Brain microvascular endothelial cell (primary cell): ENCODE measurements at places on chromosomes 1 and 21.

GRCh38 chr1:165871311-165872067 lies 44.1 kb downstream of the UCK2 start:
- DNase-seq = peak; percentile 52

GRCh38 chr1:9426291-9426711 lies 113.0 kb upstream of the SLC25A33 start:
- DNase-seq = no peak

GRCh38 chr1:51627672-51628071 lies 10.8 kb downstream of the OSBPL9 start:
- DNase-seq = peak; percentile 60

DNA sequence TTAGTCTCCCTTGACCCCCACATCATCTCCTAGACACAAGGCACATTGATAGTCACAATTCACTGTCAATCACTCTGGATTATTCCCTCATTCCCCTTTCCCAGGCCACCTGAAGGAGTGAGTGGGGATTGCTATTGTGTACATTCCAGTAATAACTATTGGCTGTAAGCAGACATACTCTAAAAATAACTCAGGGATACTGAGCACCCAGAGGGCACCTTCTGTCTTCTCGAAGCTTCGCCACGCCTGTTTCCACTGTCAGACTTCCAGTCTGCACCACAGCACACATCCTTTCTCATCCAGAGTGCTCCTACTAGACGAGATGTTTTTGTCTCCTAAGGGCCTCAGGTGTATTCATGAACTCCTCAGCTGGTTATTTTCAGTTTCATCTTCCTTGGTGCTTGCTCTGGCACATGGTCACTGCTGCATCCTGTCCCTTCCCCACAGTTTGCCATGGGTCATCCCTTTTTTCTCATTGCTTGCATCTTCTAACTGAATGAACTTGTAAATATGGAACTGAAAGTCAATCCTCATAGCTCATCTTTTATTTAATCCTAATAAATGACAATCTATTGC lies 848 bp upstream of the APOBEC4 start:
- no peak for DNase-seq

DNA sequence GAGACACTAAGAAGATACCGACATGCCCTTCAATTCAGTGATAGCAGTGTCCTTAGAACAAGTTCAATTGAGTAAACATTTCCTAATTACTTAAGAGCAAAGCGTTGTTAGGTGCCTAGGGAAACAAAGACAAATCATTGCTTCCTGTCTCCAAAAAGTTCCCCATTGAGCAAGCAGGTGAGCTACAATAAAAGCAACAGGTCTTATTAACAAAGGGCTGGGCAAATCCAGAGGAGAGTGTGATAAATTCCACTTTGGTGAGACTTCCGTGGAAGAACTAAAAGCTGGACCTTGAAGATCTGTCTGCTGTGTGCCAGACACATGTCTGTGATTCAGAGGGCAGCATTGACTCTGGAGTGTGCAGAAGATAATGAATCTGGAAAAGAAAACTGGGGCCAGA lies 1.9 kb upstream of the TUT4 start:
- DNase-seq = no peak

- DNase-seq = peak; percentile 84
Measured at GRCh38 chr1:212030936-212031528, 4.3 kb downstream of the INTS7 start.
